ENCODE measurements at places on chromosomes 12 and 14. TPM values are rescaled to one million over a fixed set of nuclear protein-coding genes. Genes with fewer than 3 reads are reported as not detected.

GRCh38 chr12:31804185-31804504 is 75.3 kb upstream of the AMN1 start:
- ATAC-seq, result no peak

- ATAC-seq, result peak; percentile 14
Measured at GRCh38 chr12:109783135-109783964, 49.8 kb downstream of the TRPV4 start.

- no peak for ATAC-seq
Measured at GRCh38 chr14:24688030-24688658, 54.2 kb upstream of the GZMB start.

The MANSC4 gene
- total RNA-seq, result not detected

- ATAC-seq, result peak; percentile 86
Measured at GRCh38 chr14:102500158-102500662, 9.4 kb downstream of the ANKRD9 start.

GRCh38 chr14:68539241-68539737 is 253.6 kb downstream of the ZFP36L1 start:
- no peak for ATAC-seq

The PROX2 gene
- not detected for total RNA-seq

- peak; percentile 96 for ATAC-seq
Measured at GRCh38 chr12:116559162-116559935, at the start of gene MAP1LC3B2. MAP1LC3B2 (plus strand) TSS chr12:116559381; CDS start chr12:116575943, 16,562 bp downstream.

DNA sequence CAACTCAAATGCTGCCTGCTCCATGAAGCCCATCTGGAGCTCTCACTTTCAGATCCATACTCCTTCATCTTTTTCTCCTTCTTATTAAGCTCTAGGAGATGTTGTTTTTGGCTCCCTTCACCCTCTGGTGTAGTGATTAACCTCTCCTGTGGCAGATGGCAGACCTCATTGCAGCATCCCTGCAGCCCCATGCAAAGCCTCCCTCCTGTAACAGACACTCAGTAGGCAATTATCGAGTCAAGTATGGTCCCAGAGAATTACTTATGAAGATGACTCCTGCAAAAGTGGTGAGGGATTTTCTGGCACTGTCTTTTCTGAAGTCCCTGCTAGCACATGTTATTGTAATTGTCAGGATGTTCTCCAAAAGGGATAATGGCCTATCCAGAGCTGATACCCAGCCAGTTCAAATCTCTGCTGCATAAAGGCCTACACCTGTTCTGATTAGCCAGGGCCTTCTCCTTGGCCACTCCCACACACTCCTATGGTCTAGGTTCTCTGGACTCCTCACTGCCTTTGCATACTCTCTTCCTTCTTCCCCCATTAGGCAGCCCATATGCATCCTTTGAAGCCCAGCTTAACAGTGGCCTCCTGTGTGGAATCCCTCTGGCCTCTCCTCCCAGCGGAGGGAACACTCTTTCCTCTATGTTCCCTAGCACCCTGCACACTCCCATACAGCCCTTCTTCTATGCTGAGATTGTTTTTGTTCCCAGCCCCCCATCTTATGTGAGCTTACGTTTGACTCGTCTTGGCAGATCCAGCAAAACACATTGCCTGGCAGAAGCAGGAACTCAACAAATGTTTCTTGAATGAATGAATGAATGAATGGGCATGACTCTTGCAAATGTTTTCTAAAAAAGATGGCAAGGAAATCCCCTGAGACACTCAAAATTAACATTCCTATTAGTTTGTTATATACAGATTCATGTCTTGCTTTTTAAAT is 43.9 kb upstream of the MDM1 start:
- no peak for ATAC-seq

DNA sequence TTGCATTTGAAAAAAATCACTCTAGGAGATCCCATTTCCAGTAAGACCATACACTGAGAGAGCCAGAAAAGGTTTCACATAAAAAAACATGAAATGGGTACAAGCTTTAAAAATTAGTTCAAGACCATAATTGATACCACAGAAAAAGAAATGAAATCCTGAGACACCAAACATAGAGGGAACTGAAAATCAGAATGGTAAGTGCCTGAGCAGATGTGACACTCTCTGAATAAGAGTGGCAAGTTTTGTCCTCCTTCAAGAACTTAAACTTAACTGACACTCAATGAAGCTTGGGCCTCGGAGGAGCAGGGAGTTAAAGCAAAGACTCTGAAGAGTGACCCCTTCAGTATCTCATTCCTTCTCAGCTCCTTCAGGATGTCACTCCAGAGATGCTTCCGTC is 23.2 kb upstream of the PTGDR start:
- ATAC-seq, result no peak

DNA sequence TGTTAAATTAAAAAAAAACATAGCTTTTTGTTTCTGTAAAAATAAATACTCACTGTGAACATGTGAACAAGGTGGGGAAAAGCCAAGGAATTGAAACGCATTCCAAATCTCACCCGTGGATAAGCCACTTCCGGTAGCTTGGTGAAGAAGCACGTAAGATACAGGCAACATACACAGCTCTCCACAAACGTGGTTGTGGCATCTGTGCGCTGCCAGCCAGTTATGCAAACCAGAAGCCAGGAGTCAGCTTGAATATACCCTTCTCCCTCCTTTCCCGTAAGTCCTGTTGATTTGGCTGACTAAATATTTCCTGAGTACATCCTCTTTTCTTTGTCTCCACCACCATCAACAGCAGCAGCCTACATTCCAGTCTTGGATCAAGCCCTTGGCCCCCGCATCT is 486.2 kb downstream of the VRK1 start:
- ATAC-seq, result no peak

- no peak for ATAC-seq
Measured at GRCh38 chr14:26995301-26995700, 397.5 kb upstream of the NOVA1 start.

DNA sequence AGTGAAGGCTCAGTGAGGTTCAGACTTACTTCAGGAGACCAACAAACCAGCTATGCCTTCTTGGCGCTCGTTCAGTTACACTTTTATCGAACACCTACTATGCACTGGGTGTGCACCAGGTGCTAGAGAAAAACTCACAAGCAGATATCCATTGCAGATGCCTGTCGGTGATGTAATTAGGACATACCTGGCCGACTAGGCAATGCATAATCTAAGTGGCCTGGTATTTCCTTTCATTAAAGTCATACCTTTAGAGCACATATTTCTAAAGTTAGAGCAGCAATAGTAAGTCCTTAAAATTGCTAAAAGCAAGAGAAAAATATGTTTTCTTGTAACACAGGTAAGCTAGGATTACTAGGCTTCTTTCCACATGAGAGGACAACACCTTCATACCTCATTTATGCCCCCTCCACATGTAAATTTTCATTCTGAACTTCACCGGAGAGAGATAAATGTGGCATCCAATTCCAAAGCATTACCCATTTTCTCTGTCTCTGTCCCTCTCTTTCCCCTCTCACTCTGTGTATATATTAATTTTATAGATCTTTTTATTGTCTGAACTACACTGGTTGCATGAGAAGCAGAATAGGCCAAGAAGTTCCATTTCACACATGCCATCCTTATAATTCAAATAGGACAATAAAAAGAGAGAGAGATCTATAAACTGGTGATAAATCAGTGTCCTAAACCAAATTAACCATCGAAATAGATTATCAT is 242.2 kb downstream of the SPTSSA start:
- no peak for ATAC-seq

DNA sequence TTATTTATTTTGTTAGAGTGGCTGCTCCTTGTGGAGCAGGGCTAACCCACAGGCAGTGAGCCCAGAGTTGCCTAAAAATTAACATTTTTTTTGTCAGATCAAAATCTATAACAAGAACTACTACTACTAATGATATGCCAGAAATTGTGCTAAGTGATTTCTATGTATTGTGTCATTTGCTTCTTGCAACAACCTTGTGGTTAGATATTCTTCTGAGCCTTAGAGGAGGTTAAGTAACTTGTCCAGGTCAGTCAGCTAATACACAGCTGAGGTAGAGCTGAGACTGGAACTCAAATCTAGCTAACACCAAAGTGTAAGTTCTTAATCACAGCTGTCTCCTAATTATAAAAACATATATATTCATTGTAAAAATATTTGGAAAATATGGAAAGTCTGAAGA is 29.8 kb downstream of the CFL2 start:
- ATAC-seq, result no peak

DNA sequence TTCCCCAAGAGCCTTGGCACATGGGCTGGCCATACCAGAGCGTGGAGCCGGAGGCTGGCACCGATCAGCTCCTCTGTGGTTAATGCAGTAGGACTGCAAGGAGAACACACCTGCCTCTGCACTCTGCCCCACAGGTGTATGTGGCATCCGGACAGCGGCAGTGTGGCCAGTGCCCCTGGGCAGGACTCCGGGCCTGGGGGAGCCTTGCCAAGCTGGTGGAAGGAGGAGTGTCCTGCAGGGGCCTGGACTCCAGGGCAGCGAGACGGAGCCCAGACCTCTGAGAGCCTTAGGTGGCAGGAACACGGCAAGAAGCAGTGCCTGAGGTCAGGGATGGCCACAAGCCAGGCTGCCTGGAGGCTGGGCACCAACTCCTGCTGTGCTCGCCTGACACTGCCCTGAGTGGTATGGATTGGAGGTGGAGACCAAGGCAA is 5.3 kb upstream of the BEGAIN start:
- no peak for ATAC-seq

DNA sequence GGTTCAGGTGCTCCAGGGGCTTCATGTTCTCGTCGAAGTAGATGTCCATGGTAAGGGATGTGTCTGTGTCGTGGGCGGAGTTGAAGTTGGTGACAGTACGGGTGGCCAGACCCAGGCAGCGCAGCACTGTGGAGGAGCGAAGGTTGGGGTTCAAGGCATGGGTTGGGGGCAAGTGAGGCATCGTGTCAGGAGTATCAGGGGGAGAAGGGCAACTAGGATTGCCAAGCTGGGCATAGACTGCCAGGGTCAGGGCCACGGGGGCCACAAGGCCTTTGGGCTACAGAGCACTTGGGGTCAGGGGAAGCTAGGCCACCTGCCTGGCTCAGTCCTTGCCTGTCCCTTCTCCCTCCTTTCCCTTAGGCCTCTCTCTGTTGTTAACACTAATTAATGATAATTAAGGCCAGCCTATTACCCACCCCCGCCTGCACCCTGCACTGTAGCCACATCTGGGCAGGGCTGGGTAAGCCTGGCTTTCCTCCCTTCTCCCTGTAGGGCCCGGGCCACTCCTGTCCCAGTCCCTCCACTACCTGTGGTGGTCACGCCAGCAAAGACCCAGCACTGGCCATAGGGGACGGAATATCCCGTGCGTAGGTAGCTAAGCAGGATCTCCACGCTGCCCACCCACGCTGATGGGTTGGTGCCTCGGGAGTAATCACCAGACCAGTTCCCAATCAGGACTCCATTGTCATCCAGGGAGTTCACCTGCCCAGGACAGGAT is 4.3 kb downstream of the TGM1 start:
- no peak for ATAC-seq

GRCh38 chr14:62847168-62847567 is 198.1 kb downstream of the KCNH5 start:
- ATAC-seq, result no peak

GRCh38 chr14:91140672-91141071 is 26.8 kb downstream of the DGLUCY start:
- peak; percentile 73 for ATAC-seq

DNA sequence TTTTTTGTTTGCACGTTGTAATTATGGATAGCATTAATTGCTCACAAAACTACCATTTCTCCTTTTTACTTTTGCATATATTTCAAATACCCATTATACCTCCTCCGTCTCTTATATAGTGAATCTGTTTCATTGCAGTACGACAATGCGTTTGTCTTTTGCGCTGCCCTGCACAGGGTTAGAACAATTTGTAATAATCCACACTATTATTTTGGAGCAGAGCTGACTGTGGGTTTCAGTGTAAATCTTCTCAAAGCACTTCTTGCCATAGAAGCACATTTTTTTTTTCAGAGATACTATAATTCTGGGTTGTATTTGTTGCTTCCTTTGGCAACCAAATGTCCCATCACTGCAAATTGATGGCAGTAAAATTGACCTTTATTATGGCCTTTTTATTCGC is 451.8 kb upstream of the STXBP6 start:
- ATAC-seq, result no peak

DNA sequence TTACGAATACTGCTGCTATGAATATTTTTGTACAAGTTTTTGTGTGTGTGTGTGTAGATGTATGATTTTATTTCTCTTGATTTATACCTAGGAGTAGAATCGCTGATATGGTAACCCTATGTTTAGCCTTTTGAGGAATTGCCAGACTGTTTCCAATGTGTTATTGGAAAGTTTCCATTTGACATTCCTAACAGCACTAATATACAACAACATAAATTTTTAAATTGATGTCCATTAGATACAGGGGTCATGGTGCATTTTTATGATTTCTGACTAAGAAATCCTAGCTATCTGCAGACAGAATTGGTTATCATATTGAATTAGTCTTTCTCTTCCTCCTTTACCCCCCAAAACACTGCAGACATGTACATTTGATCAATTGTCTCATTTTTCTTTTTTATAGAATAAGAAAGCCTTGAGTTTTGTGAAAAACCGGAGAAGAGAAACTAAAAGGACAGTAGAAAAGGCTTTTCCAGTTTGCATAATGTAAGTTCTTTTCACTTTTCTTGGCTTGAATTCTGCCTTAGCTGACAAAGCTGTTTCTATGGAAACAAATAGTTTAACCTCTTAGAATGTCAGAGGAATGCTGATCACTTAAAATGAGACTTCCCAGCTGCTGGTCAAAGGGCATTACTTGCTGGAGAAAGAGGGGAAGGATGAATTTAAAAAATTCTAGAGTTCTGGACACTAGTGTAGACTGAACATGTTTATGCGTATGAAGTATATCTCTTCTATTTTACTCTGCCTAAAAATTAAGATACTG is 28.2 kb downstream of the PALS1 start:
- ATAC-seq, result no peak

- ATAC-seq, result no peak
Measured at GRCh38 chr14:105200641-105201040, 19.5 kb upstream of the NUDT14 start.

GRCh38 chr12:116971222-116971621 is 60.5 kb downstream of the FBXW8 start:
- no peak for ATAC-seq

DNA sequence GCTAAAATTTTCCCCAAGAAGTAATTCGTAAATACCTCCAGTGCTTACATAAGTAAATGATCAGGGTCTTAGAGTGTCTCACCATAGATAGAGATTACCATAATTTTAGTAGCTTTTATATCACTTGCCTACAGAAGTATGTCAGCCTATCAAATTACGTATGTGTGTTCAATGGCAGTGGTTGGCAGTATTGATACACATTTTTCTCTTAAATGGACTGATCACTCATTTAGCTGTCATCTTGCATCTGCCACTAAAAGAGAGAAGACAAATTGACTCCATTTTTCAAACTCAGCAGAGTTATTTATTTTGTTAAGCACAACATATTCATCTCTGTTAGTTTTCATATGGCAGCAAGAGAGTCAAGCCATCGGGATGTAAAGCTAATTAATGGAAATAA is 413.1 kb upstream of the CLEC14A start:
- no peak for ATAC-seq

The PTPRO gene
- total RNA-seq, result 0.08 TPM

- ATAC-seq, result peak; percentile 86
Measured at GRCh38 chr12:102300824-102301461, 103.3 kb upstream of the PMCH start.

The LALBA gene
- not detected for total RNA-seq

- no peak for ATAC-seq
Measured at GRCh38 chr14:100522616-100523099, 64.6 kb downstream of the BEGAIN start.

The PSMC1 gene
- total RNA-seq, result 68.5 TPM
